Spleen (tissue), 13 donors: ENCODE measurements at places on chromosomes 6 and 20. TPM values are rescaled to one million over a fixed set of nuclear protein-coding genes. Genes with fewer than 3 reads are reported as not detected.

Gene FNDC1
- polyA plus RNA-seq, result 0.03 TPM

Gene FAM217A
- polyA plus RNA-seq, result not detected

Gene ERVFRD-1
- not detected for polyA plus RNA-seq

- no peaks in the 10 kb centered on the region for H3K36me3 ChIP-seq
- H3K27ac ChIP-seq, result no peak overlapping the region
- H3K27me3 ChIP-seq, result no peaks in the 10 kb centered on the region
- no peaks in the 10 kb centered on the region for H3K4me1 ChIP-seq
- no peak for DNase-seq
- H3K4me3 ChIP-seq, result no peak overlapping the region
Observed at GRCh38 chr6:140872885-140873284, 1259.8 kb upstream of the GJE1 start.

DNA sequence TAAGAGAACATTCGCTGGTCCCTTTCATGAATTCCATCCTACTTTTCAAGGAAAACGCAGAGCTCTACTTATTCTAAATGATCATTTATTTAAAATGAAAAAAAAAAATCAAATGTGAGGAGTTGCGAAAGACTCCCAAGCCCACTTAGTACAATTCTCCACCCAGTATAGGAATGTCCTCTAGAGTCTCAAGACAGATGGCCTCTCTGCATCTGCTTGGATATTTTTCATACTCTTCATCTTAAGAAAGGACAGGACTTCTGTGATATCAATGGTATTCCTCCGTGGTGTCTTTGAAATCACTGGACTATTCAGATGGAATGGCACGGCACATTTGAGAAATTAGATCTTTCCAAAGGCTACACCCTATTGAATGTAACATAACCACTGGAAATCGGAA lies 107.1 kb downstream of the PTPRK start:
- DNase-seq, result no peak
- H3K27me3 ChIP-seq, result no peaks in the 10 kb centered on the region

GRCh38 chr6:107587451-107587850 lies 97.5 kb downstream of the SOBP start:
- DNase-seq, result no peak
- H3K27me3 ChIP-seq, result no peaks in the 10 kb centered on the region
- no peak overlapping the region for H3K27ac ChIP-seq
- no peak overlapping the region for H3K4me3 ChIP-seq

- H3K27me3 ChIP-seq, result no peaks in the 10 kb centered on the region
- DNase-seq, result peak; percentile 43
- peak overlapping the region; percentile 93 for H3K27ac ChIP-seq
- H3K4me3 ChIP-seq, result no peak overlapping the region
- peaks cover 27% of the 10 kb centered on the region for H3K4me1 ChIP-seq
- no peaks in the 10 kb centered on the region for H3K36me3 ChIP-seq
Observed at GRCh38 chr6:36676141-36677058, 2.1 kb upstream of the CDKN1A start.

- no peak overlapping the region for H3K27ac ChIP-seq
- H3K4me1 ChIP-seq, result peaks cover 51% of the 10 kb centered on the region
- no peak for DNase-seq
- H3K36me3 ChIP-seq, result no peaks in the 10 kb centered on the region
- no peaks in the 10 kb centered on the region for H3K27me3 ChIP-seq
Observed at GRCh38 chr6:43705996-43706395, 18.4 kb upstream of the MRPS18A start.

- no peak overlapping the region for H3K4me3 ChIP-seq
- no peaks in the 10 kb centered on the region for H3K36me3 ChIP-seq
- no peak overlapping the region for H3K27ac ChIP-seq
- H3K4me1 ChIP-seq, result peaks cover 8% of the 10 kb centered on the region
- DNase-seq, result no peak
Observed at GRCh38 chr6:161001421-161001820, 9.9 kb downstream of the MAP3K4 start.

DNA sequence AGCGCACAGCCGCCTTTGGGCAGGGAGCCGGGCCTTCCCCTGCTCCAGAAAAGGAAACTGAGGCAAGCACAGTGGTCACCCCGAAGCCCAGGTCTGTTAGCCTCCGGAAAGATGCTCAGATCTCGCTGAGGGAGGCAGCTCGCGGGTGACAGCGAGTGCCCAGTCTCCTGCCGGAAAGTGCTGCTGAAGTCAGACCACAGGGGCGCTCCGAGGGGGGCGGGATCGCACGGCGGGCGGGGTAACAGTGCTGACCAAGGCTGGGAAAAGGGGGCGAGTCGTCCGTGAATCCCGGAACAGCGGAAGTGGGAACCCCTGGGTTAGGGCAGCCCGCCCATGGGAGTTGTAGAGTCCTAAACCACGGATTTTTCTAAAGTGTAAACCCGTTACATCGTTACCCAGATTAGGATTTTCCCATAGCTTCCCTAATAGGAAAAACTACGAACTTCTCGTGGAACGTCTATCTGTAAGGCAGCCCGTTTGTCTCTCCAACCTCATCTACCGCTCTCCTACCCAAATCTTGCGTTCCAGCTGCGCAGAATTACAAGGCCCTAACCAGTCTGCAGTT lies 504 bp downstream of the VPS16 start:
- peaks cover 37% of the 10 kb centered on the region for H3K4me1 ChIP-seq
- H3K27ac ChIP-seq, result peak overlapping the region; percentile 96
- H3K36me3 ChIP-seq, result peaks cover 5% of the 10 kb centered on the region
